ENCODE measurements at places on chromosomes 6 and 20.

DNA sequence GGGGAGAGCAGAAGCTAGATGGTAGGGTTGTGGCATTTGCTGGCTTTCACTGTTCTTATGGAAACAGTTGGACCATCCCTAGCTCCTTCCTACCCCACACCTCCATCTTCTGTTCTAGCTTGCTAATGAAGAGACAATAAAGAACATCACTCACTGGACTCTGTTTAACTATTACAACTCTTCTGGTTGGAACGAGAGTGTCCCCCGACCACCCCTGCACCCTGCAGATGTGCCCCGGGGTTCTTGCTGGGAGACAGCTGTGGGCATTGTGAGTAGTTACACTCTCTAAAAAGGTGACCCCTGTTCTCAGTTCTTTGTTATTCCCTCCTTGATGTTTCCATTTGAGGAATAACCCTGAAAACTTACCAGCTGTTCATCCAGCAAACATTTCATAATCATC is 40.4 kb upstream of the NOP56 start:
- no peak for DNase-seq

DNA sequence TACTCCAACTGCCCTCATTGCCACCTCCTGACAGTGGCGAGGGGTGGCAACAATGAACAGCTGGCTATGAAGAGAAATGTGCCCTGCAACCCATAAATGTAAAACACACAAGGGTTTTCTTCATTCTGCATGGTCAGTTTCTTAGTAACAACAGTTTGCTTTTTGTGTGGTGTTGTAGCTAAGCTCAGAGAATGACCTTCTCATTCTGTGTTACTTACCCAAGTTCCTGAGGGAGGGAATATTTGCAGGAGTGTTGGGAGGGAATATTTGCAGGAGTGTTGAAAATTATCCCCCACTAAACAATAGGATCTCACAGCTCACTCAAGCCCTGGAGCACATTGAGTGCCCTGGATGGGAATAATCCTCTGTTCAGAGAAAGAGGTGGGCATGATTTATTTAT is 456.4 kb upstream of the CDH4 start:
- no peak for DNase-seq

GRCh38 chr6:115945812-115946211 is 114.9 kb downstream of the FRK start:
- no peak for DNase-seq

GRCh38 chr6:167094436-167094819 is 28.5 kb upstream of the CCR6 start:
- DNase-seq, result no peak

- DNase-seq, result no peak
These were observed 1.2 kb upstream of the GUCA1A start for GRCh38 chr6:42171813-42172581.

DNA sequence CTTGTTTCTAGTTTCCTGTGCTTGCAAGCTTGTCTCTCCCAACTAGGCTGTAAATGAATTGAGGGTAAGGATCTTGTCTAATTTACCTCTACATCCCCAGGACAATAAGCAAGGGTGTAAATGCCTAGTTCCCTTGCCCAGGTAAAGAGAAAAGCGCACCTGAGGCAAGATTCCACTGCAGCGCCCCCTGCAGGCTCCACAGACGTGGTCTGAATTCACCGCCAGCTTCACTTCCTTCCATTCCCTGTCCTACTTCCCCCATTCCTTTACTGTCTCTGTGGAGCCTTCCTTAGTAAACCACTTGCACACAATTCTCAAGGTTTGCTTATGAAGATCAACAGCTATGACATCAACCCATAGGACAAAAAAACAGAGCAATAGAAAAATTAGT is 42.3 kb downstream of the ANKEF1 start:
- no peak for DNase-seq

GRCh38 chr20:40639676-40640355 is 49.2 kb downstream of the MAFB start:
- no peak for DNase-seq

DNA sequence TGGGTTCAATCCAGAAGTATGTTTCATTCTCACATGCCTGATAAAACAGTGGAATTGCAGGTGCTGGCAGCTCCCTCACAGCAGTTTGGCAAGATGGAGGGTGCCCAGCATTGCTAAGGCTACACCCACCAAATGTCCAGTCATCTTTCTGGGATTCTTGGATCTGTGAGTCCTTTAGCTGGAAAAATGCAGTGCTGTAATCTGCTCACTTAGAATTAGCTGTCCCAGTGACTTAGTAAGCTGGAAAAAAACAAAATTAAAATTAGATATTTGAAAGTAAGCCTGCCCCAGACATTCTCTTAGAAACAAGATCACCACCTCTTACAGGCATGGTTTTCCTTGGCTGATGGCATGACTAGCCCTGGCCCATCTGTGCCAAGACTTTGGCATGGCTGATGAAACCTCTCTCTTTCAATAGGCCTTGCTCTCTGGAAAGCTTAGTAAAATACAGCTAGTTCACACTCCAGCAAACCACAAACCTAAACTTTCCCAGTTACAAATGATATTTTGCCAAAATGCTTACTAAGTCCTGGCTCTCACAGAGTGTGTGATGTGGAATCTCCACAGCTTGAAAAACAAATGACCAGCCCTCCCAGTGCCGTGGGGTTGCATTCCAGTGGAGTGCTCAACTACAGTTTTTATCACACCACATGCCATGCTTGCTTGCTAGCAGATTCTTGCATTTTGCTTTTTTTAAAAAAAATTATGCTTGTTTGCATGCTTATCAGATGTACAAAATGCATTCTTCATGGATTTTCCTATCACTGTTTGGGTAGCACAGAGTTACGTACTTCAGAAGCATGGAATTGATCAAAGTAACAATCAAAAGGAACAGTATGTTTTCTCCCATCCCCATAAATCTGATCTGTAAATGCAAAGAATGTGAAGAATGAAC is 261.5 kb downstream of the EYA4 start:
- no peak for DNase-seq

GRCh38 chr6:112427499-112427898 is 80.4 kb downstream of the RFPL4B start:
- no peak for DNase-seq

DNA sequence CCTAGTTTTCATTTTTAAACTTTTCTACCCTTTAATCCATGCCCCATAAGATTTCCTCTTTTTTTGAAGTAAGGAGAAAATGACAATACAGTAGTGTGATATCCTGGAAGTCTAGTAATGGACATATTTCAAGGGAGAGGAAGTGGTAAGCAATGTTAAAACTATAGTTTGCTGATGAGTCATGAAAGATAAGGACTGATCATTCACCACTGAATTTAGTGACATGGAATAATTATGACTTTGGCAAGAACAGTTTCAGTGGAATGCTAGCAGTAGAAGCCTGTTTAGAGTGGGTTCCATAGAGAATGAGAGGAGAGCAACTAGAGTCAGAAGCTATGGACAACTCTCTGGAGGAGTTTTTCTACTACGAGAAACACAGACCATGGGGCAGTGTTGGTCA is 24.9 kb upstream of the SLC2A12 start:
- no peak for DNase-seq

GRCh38 chr6:45966797-45967196 is 48.9 kb downstream of the CLIC5 start:
- DNase-seq, result no peak

DNA sequence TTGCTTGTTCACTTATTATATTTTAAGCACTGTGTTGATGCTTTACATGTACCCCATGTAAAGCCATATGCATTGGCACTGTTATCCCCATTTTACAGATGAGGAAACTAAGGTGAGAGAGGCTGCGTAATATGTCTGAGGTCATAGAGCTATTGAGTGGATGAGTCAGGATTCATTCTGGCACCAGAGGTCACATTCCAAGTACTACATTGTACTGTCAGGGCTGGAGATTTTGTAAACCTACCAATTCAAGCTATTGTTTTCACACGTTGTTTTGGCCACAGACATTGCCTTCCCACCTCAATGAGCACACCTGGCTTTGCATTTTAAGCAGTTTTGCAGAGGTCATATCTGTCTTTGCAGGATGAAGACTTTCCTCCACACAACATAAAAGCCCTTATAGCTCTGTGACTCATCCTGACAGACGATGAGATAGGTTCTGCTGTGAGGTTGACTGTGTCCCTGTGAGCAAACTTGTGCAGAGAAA is 33.2 kb downstream of the ANKS1A start:
- DNase-seq, result no peak

Data from neural crest cell (in vitro differentiated cells).